ENCODE measurements at places on chromosomes 12 and 14.

- no peak for DNase-seq
These were observed 18.4 kb downstream of the HDAC7 start for GRCh38 chr12:47801170-47801903.

DNA sequence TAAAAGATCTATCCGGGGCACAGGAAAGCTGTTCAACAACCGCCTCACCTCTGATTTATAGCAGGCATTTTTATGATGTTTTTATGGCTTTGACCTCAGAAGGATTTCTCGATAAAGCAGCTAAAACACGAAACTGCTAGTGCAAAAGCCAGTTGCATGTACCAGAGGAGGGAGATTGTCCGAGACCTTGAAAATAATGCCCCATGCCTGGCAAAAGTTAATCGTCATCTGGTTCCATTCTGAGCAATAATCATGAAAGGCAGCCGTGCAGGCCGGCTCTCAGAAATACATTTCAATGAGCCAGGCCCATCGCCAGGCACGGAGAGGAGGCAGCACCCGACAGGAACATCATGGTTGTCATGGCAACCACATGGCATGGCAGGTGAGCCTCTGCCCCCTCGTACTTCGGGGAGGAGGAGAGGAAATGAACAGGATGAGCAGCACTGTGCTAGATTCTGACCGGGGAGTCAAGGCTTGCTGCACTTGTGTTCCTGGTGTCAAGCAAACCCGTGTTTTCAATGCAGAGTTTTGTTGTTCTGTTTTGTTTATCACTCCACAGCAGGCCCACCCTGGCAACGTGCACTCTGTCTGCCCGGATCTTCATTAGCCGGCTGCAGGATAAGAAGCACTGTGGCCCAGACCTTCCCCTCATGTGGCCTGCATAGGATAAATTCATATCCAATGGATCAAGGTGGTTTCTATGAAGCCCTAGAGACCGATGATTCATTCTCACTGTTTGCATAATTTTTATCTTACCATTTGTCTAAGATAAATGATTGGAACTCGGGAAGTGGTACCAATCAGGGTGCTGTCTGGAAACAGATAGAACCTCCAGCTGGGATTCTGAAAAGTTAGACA is 160.2 kb downstream of the RIMBP2 start:
- no peak for DNase-seq

DNA sequence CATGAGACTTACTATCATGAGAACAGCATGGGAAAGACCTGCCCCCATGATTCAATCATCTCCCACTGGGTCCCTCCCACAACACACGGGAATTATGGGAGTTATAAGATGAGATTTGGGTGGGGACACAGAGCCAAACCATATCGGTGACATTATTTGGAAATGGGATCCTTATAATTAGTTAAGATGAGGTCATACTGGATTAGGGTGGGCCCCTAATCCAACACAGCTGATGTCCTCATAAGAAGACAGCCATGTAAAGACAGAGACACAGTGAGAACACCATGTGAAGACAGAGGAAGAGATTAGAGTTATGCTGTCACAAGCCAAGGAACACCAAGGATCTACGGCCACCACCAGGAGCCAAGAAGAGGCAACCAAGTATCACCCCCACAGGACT is 161.7 kb downstream of the SPTSSA start:
- no peak for DNase-seq

GRCh38 chr14:74456684-74457564 is 30.9 kb upstream of the SYNDIG1L start:
- DNase-seq: no peak

GRCh38 chr14:55556929-55557623 is 22.9 kb upstream of the KTN1 start:
- peak; percentile 98 for DNase-seq

DNA sequence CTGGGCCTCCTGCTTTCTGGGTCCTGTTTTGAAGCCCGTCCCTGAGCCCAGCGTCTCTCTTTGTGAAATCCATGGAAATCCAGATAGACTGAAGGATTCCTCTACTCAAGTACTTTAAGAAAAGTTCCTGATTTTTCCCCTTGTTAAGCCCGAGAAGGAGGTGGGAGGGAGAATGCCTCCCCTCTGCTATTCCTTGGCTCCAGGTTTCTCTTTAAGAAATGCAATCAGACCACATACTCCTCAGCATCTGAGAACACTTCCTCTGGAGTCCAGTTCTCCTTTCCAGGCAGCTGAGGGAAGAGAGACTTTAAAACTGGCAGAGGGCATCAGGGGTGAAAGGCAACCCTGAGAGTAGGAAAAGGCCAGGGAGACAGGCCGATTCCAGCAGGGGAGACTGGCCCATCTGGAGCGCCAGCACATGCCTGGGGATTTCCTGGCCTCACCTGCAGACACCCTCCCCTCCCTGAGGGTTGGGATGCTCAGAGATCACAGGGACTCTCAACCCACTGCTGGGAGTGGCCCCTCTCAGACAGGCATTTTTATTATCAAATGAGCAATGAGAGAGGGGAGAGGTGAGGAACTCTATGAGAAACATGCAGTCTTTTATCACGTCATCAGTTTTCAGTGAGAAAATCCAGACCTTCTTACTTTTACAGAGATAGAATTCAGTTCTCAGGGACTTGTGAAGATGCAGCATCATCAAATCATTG is 2.0 kb upstream of the EMP1 start:
- DNase-seq: no peak

DNA sequence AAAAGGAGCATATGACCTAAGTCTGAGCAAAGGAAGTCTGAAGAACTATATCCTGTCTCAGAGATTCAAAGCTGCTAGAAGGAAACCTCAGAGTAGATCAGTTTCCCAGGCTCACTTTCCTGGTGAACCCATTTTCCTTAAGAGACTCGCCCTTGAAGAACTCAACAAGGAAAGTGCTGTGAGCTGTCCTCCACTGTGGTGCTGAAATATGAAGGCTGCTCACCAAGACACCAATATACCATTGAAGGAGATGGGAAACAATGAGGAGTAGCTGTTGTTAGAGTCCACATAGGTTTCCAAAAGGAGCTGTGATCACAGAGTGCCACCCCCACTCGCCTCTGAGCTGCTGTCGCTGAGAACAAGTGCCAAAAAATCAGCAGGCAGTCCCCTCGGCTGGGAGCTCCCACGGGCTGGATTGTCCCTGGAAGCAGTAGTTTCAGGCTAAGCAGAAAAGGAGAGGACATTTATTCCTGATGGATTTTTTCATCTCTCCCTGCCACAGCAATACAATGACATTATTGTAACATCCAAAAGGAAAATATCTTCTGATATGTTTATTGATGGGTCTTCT is 282.1 kb downstream of the RPS29 start:
- no peak for DNase-seq

Data from NCI-H2029 treated with DMSO at 0.1 percent for 48 hours (cell line).